ENCODE measurements at places on chromosomes 1 and 21. TPM values are rescaled to one million over a fixed set of nuclear protein-coding genes. Genes with fewer than 3 reads are reported as not detected.

DNA sequence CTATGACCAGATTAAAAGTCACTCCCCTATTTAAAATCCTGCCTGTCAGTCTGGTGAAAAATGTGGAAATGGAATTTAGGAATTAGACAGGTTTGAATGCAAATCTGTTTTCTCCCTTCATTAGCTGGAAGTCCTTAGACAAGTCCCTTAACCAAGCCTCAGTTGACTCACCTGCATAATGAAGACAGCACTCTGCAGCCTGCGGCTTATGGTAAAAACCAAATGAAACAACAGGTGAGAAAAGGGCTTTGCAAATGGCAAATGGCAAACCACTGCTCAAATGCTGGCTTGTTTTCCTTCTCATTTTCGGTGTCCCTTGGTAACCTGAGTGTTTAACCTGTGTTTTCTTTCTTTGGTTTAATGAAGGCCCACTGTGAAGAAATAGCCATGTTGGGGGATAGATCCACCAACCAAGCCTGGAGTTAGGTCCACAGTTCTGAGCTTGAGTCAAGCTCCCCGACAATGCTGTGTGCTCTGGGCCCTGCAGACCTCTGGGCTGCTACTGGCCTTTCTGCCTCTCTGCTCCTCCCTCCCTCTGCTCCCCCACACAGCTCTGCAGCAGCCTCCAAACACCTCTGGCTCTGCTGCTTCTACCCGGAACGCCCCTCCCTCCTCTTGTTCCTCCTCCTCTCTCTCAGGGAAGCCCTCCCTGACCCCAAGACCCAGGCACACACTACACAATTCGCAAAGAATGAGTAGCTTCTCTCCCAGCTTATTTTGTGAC, 641.8 kb downstream of the MATN1 start:
- DNase-seq: no peak

Gene SPATA1
- total RNA-seq: 0.81 TPM

GRCh38 chr1:32045772-32046171, 27.0 kb upstream of the TMEM39B start:
- no peak for DNase-seq

Gene RGS16
- 1.0 TPM for total RNA-seq

Gene ARHGEF11
- total RNA-seq: 29.9 TPM

DNA sequence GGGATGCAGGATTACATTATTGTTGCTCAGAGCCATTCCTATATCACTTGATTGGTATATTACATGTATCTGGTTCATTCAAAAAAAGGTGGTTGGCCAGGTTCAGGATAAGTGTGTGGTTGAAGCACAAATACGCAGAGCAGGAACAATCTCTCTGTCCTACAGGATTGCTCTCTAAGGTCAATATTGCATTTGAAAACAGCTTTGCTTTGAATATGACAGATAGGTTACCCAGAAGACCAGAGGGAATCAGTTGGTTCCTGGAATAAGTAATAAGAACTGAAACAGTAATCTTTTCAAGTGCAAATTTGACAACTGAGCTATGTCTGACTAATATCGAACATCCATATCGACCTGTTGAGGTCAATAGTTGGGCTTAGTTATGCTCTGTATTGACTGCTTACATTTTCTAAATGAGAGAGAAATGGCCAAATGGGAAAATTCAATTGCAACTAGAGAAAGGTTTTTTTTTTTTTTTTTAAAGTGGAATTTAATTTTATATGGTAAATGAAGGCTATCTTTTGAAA, 176.8 kb downstream of the ATP6V1G3 start:
- DNase-seq: no peak

Gene SH2D5
- total RNA-seq: not detected

Gene ODR4
- 10.2 TPM for total RNA-seq

GRCh38 chr1:186291271-186291670, 83.8 kb downstream of the TPR start:
- no peak for DNase-seq

GRCh38 chr1:36304970-36305914, 926 bp upstream of the SH3D21 start:
- DNase-seq: no peak

- no peak for DNase-seq
Observed at GRCh38 chr1:172246521-172247390, 173.7 kb upstream of the C1orf105 start.

- DNase-seq: no peak
Observed at GRCh38 chr1:195195423-195196057, 1412.7 kb downstream of the KCNT2 start.

DNA sequence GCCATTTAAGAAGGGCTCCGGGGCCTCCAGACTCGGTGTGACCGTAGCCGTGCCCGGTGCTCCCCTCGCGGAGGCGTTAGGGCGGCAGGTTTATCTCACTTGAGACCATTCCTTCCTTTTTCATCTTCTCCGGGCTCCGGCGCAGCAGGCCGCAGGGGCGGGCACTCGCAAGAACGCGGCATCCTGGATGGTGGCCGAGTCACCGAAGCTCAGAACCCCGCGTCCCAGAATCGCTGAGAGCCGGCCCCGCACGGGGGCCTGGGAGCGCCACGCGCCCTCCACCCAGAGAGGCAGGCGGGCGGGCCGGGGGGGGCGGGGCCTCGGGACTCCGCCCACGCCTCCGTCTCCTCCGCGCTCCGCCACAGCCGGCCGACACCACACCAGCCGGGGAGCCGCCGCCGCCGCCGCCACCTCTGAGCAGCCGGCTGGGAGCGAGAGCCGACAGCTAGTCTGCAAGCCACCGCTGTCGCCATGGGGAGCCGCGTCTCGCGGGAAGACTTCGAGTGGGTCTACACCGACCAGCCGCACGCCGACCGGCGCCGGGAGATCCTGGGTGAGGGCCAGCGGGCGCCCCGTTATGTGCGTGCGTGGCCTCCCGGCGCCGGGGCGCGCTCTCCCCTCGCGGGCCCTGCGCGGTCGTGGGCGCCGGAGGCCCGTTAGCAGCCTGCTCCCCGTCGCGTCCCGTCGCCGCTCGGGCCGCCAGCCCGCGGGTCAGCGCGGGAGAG, at the start of gene DEGS1:
Gene DEGS1 (plus strand): TSS at position 375 of the 725 bp plus-strand sequence. CDS start 97 bp downstream, at position 472.
- peak; percentile 90 for DNase-seq

Gene IQCC
- 0.97 TPM for total RNA-seq

DNA sequence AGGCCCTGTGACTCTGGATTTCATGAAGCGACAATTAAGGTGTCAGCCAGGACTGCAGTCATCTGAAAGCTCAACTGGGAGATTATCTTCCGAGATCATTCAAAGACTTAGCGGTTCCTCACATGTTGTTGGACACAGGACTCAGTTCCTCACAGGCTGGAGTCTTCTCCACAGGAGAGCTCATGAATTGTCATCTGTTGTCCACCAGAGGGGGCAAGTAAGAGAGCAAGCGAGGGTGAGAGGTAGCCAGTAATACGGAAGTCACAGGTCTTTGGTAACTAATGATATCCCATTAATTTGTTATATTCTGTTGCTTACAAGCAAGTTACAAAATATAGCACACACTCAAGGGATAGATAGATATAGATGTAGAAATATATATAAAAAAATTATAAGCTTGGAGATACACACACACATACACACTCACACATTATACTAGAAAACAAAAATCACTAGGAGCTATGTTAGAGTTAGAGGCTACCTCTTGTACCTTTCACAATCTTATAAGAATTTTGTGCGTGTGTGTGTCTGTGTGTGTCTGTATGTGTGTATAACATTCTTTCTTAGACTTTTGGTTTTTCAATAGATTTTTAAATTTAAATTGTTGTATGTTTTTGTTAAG, 1695.3 kb downstream of the BRINP3 start:
- no peak for DNase-seq

DNA sequence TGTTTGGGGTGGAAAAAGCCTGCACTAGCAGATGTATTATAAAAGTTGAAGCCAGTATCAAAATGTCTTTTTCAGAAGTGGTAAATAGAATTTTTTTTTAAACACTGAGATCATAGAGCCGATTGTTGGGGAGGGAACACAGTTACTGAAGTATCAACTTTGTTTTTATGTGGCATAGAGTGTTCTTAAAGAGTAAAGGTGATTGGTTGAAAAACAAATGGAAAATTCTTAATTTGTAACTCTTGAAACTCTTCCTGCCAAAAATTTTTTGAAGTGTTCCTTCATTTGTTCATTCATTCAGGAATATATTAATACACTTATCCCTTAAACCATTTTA, 83.3 kb downstream of the DISP1 start:
- no peak for DNase-seq

GRCh38 chr21:36059823-36060158, 535 bp downstream of the SETD4 start:
- peak; percentile 69 for DNase-seq

GRCh38 chr1:60185684-60186083, 112.1 kb upstream of the C1orf87 start:
- no peak for DNase-seq

Gene RABIF
- 4.5 TPM for total RNA-seq

GRCh38 chr1:154145986-154146385, 8.9 kb downstream of the NUP210L start:
- DNase-seq: no peak

GRCh38 chr1:89484092-89485038, 40.3 kb upstream of the LRRC8B start:
- DNase-seq: no peak

- no peak for DNase-seq
Observed at GRCh38 chr1:163583661-163584181, 262.0 kb downstream of the NUF2 start.

Gene OTUD3
- 3.0 TPM for total RNA-seq

GRCh38 chr1:29682171-29682918, 446.0 kb downstream of the PTPRU start:
- DNase-seq: no peak

DNA sequence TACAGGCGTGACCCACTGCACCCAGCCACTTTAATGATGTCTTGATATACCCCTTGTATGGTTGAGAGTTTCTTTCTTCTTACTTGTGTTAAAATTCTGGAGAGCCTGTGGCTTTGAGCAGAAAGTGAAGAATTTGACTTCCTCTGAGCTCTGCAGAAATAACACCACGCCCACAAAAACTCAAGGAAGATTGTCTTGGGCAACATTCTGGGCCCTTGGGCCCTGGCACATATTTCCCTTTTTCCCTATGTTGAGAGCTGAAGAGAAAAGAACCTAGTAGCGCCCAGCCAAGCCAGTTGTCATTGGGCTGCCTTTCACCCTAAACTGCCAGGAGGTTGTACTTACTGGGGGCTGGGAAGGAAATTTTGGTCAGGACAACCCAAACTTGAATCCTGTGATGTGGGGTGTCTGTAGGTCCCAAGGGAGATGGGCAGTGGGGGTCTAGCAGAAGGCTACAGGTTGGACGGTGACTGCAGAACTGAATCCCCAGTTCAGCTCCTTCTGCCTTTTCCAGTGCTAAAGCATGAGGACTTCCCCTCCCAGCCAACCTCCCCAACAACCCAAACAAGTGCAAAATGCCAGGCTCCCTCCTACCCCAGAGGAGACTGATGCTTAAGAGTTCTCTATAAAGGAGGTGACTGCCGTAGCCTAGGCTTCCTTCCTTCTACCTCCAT, 11.7 kb upstream of the SNAPIN start:
- no peak for DNase-seq

DNA sequence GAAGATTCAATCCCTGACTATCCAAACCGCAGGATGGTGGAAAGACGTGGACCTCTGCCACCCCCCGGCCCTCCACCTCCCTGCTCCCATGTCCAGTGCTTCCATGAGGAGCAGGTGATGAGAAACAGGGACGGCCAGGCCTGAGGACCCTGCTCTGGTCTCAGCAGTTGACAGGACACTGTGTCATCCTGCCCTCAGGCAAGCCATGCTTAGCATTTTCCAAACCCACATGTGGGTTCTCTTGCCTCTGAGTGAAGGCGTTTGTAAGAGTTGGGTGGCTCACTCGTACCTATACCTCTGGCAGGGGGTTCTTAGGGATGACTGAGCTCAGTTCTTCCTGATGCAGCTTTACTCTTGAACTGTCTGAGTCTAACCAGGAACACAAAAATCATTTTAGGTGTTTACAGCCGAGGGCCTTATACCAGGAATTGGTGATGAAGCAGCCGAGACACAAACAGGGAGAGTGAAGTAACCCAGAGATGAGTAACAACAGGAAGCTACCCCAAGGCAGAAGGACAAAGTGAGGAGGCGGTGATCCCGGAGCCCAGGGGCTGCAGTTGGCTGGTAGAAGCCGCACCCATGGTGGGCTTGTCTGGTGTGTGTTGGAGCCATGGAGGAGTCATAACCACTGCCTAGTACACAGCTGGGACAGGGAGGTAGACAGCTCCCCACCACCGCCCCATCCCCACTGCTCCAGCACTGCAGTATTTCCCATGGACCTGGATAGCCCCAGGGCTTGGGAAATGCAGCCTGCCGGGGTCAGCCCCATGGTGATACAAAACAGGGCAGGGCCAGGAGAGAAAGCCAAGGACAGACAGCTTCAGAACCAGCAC, 21.4 kb downstream of the MYBPH start:
- DNase-seq: no peak

DNA sequence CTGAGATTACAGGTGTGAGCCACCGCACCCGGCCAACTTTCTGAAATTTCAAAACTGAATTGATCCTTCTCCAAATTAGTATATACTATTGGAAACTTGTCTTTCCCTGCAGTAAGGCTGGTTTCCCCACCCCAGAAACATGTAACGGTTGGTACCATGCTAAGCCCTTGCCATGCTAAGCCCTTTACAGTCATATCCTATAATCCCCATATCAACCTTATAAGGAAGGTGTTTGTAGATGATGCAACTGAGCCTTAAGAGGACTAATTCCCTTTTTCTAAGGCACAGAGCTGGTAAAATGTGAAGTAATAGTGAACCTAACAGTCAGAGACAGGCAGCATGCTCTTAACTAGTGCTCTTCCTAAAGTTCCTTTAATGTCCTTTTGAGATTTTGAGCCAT, 413.7 kb downstream of the DISC1 start:
- DNase-seq: no peak

Gene BMP8A
- total RNA-seq: 0.30 TPM

- DNase-seq: no peak
Observed at GRCh38 chr21:31813862-31814261, 59.0 kb upstream of the HUNK start.
